ENCODE measurements at places on chromosomes 5 and 9.

- no peak for DNase-seq
These were observed 107.4 kb downstream of the SNX18 start for GRCh38 chr5:54624805-54625568.

DNA sequence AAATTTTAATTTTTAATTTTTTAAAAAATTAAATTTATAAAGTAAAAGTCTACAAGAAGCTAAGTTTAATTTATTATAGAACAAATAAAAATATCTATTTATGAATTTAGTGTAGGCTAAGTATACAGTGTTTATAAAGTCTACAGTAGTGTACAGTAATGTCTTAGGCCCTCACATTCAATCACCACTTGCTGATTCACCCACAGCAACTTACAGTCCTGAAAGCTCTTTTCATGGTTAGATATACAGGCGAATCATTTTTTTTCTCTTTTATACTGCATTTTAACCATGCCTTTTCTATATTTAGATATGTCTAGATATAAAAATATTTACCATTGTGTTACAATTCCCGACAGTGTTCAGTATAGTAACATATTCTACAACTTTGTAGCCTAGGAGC is 55.9 kb downstream of the PCSK1 start:
- no peak for DNase-seq

GRCh38 chr5:64526734-64527439 is 21.1 kb downstream of the RGS7BP start:
- DNase-seq: no peak

- no peak for DNase-seq
These were observed 263.6 kb upstream of the RASA1 start for GRCh38 chr5:87004101-87004500.

GRCh38 chr9:94879230-94879629 is 152.7 kb downstream of the AOPEP start:
- DNase-seq: no peak

DNA sequence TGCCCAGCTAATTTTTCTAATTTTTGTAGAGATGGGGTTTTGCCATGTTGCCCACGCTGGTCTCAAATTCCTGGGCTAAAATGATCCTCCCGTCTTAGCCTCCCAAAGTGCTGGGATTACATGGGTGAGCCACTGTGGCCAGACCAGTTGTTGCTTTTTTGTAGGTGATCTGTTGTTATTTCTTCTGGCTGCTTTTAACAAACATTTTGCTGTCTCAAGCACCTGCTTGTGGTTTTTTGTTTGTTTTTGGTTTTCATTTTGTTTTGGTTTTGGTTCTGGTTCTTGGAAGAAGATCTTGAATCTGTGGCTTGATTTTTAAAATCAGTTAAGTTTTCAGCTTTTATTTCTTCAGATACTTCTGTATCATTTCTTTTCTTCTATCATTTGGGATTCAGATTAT is 21.1 kb downstream of the ERCC6L2 start:
- no peak for DNase-seq
